ENCODE measurements at places on chromosomes 13 and 19. TPM values are rescaled to one million over a fixed set of nuclear protein-coding genes. Genes with fewer than 3 reads are reported as not detected.

- H3K4me3 ChIP-seq, result no peak overlapping the region
- no peaks in the 10 kb centered on the region for H3K36me3 ChIP-seq
- H3K27ac ChIP-seq, result no peak overlapping the region
- H3K27me3 ChIP-seq, result no peaks in the 10 kb centered on the region
Measured at GRCh38 chr19:4624733-4625362, 14.5 kb upstream of the TNFAIP8L1 start.

The LILRB3 gene
- 10.0 TPM for total RNA-seq

The KISS1R gene
- 0.69 TPM for total RNA-seq

The OR7A5 gene
- total RNA-seq, result not detected

The LRRC63 gene
- 0.31 TPM for total RNA-seq

DNA sequence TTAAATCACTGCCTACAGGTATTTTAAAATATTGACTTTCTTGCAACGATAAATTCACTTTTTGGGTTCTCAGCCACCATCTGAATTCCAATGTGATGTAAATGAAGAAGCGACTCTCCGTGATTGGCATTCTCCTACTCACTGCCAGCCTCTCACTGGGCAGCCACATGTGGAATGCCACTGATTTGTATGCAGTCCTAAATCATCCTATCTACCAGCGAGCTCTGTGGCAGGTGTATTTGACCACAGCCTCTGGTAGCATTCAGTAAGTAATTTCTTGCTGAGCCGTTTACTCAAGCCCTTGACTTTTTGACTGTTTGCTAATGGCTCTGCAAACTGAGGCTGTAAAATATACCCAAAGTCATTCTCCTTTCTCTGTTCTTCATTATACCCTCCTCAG lies 559.0 kb upstream of the SLC10A2 start:
- no peak overlapping the region for H3K4me3 ChIP-seq
- H3K36me3 ChIP-seq, result no peaks in the 10 kb centered on the region
- DNase-seq, result no peak
- no peaks in the 10 kb centered on the region for H3K27me3 ChIP-seq

GRCh38 chr19:4709440-4710280 lies 14.0 kb downstream of the DPP9 start:
- no peak for DNase-seq
- peak overlapping the region; percentile 48 for H3K27ac ChIP-seq
- H3K4me3 ChIP-seq, result no peak overlapping the region
- no peaks in the 10 kb centered on the region for H3K27me3 ChIP-seq
- H3K4me1 ChIP-seq, result no peaks in the 10 kb centered on the region

GRCh38 chr19:27744926-27745768 lies 1467.8 kb downstream of the UQCRFS1 start:
- H3K4me3 ChIP-seq, result no peak overlapping the region
- H3K4me1 ChIP-seq, result no peaks in the 10 kb centered on the region
- peak; percentile 7 for DNase-seq
- no peaks in the 10 kb centered on the region for H3K27me3 ChIP-seq
- H3K27ac ChIP-seq, result no peak overlapping the region
- no peaks in the 10 kb centered on the region for H3K36me3 ChIP-seq

DNA sequence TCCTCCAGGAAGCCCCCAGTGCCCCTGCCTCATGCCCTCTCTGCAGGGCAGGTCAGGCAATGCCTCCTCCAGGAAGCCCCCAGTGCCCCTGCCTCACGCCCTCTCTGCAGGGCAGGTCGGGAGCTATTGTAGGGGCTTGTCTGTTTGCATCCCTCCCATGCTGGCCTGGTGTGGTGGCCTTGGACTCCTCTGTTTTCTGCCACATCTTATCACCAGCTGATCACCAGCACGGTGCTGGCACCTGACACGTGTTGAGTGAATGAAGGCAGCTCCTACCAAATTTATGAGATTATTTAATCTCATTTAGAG lies 51.5 kb upstream of the C13orf46 start:
- no peak for DNase-seq
- no peak overlapping the region for H3K27ac ChIP-seq
- no peak overlapping the region for H3K4me3 ChIP-seq
- H3K27me3 ChIP-seq, result no peaks in the 10 kb centered on the region
- no peaks in the 10 kb centered on the region for H3K36me3 ChIP-seq

- H3K4me3 ChIP-seq, result no peak overlapping the region
- no peak overlapping the region for H3K27ac ChIP-seq
- no peaks in the 10 kb centered on the region for H3K4me1 ChIP-seq
- no peak for DNase-seq
- H3K36me3 ChIP-seq, result no peaks in the 10 kb centered on the region
Measured at GRCh38 chr19:30244533-30244932, 127.7 kb upstream of the ZNF536 start.

The STAP2 gene
- total RNA-seq, result 32.3 TPM

DNA sequence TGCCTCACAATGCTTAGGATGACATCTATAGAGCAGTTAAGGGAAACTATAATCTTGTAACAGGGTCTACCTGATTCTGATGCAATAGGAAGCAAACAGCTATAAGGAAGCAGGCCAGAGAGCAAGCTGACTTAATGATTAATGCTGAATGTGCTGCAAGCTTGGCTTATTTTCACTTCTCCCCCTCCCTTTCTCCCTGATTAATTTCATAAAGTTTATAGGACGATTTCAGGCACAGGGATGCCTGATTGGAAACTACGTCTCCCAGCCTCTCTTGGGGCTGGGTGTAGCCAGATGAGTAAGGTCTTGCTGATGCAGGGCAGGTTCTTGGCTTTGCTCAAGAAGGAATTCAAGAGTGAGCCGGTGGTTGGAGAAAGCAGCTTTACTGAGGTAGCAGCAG lies 82.8 kb upstream of the MRI1 start:
- no peaks in the 10 kb centered on the region for H3K27me3 ChIP-seq
- H3K4me3 ChIP-seq, result no peak overlapping the region
- H3K4me1 ChIP-seq, result no peaks in the 10 kb centered on the region
- H3K27ac ChIP-seq, result no peak overlapping the region
- no peaks in the 10 kb centered on the region for H3K36me3 ChIP-seq
- DNase-seq, result no peak

- H3K4me3 ChIP-seq, result no peak overlapping the region
- no peaks in the 10 kb centered on the region for H3K27me3 ChIP-seq
- no peak for DNase-seq
- H3K27ac ChIP-seq, result peak overlapping the region; percentile 44
- no peaks in the 10 kb centered on the region for H3K36me3 ChIP-seq
- H3K4me1 ChIP-seq, result peaks cover 21% of the 10 kb centered on the region
Measured at GRCh38 chr19:34316741-34317301, 48.2 kb upstream of the GPI start.

The THAP8 gene
- 3.7 TPM for total RNA-seq

- DNase-seq, result no peak
- H3K27me3 ChIP-seq, result no peaks in the 10 kb centered on the region
- H3K27ac ChIP-seq, result no peak overlapping the region
- H3K4me1 ChIP-seq, result no peaks in the 10 kb centered on the region
Measured at GRCh38 chr13:58087566-58087965, 456.0 kb downstream of the PCDH17 start.

DNA sequence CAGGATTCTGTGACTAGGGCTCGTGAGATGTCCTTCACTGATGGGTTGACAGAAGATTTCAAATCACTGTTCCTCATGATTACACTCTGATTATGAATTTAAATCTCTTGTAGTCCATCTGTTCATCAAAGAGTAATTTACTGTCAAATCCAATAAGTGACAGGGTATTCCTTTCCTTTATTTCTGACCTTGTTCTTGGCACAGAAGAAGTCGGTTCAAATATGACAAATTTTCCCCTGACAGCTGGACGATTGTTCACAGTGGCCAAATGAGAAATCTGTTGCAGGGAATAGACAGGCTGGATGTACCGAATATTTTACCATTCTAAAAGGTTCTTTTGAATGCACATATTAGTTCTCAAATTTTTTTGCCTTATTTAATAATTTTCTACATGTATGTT lies 767.3 kb upstream of the GPC6 start:
- H3K4me3 ChIP-seq, result no peak overlapping the region
- no peak overlapping the region for H3K27ac ChIP-seq
- no peaks in the 10 kb centered on the region for H3K4me1 ChIP-seq
- no peaks in the 10 kb centered on the region for H3K27me3 ChIP-seq
- H3K36me3 ChIP-seq, result no peaks in the 10 kb centered on the region

The CRX gene
- not detected for total RNA-seq

The TIMM13 gene
- 69.7 TPM for total RNA-seq

The PLIN4 gene
- 2.2 TPM for total RNA-seq

GRCh38 chr19:30304540-30304939 lies 67.6 kb upstream of the ZNF536 start:
- no peak overlapping the region for H3K27ac ChIP-seq
- H3K4me3 ChIP-seq, result no peak overlapping the region
- H3K4me1 ChIP-seq, result no peaks in the 10 kb centered on the region
- DNase-seq, result no peak

DNA sequence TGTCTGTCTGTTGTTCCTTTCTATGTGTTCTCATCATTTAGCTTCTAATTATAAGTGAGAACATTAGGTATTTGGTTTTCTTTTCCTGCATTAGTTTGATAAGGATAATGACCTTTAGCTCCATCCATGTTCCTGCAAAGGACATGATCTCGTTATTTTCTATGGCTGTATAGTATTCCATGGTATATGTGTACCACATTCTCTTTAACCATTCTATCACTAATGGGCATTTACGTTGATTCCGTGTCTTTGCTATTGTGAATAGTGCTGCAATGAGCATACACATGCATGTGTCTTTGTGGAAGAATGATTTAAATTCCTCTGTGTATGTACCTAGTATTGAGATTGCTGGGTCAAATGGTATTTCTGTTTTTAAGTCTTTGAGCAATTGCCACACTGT lies 1799.7 kb downstream of the SLITRK5 start:
- no peak for DNase-seq
- H3K27me3 ChIP-seq, result no peaks in the 10 kb centered on the region
- H3K4me1 ChIP-seq, result no peaks in the 10 kb centered on the region
- H3K4me3 ChIP-seq, result no peak overlapping the region
- no peak overlapping the region for H3K27ac ChIP-seq

DNA sequence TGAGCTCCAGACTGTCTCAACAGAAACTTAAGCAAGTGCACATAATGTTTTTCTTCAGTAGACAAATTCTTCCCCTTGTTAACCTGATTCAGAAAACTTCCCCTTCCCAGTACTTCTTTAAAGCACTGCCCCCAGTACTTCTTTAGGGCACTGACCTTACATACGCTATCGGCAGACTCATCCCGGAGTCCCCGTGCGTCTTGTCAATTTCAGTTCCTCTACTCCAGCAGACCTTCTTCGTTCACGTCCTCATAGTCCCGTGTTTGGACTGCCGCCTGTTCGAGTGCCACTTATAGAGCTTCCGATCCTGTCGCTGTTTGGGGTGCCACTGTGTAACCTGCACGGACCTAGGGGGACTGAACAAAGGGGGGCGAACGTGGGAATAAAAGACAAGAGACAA lies 29.0 kb downstream of the ZNF627 start:
- DNase-seq, result peak; percentile 9
- no peak overlapping the region for H3K4me3 ChIP-seq
- H3K4me1 ChIP-seq, result no peaks in the 10 kb centered on the region
- no peak overlapping the region for H3K27ac ChIP-seq
- H3K27me3 ChIP-seq, result no peaks in the 10 kb centered on the region
- no peaks in the 10 kb centered on the region for H3K36me3 ChIP-seq

The HSPB6 gene
- 64.3 TPM for total RNA-seq

GRCh38 chr13:112245989-112246388 lies 130.2 kb upstream of the SPACA7 start:
- H3K4me1 ChIP-seq, result no peaks in the 10 kb centered on the region
- H3K36me3 ChIP-seq, result no peaks in the 10 kb centered on the region
- no peak for DNase-seq
- H3K4me3 ChIP-seq, result no peak overlapping the region
- H3K27me3 ChIP-seq, result no peaks in the 10 kb centered on the region

DNA sequence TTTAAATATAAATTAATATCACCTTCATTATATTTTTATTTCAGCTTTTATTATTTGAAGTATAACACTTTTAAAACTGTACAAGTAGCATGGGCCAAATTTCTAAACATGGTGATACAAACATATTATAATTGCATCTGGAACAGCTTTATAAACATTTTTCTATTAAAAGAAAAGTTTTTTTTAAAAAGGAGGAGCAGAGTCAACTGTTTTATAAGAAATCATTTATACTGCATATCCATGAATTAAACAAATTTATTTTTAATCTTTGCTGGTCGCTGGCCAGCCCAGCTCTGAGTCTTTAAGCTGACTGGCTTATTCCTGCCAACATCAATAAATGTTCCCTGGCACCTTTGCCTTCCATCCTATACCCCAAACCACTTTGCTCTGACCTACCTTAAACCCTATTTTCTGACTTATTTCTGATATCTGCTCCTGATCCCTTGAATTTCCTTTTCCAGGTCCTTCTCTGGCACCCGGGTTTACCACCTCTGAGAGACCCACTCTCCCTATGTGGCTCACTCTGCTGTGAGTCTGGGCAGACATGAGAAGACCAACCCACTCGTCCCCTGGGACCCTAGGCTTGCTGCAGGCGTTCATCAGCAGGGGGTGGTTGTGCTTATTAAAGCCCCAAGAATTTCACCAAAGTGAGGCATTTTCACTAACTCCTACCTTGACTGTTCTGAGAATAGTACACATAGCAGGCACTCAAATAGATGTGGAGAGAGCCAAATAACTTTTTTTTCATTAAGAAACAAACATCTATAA lies 220.3 kb downstream of the KLF12 start:
- no peaks in the 10 kb centered on the region for H3K27me3 ChIP-seq
- H3K27ac ChIP-seq, result no peak overlapping the region
- H3K4me1 ChIP-seq, result no peaks in the 10 kb centered on the region

- no peak overlapping the region for H3K27ac ChIP-seq
- no peaks in the 10 kb centered on the region for H3K27me3 ChIP-seq
- H3K4me3 ChIP-seq, result no peak overlapping the region
- DNase-seq, result no peak
- no peaks in the 10 kb centered on the region for H3K4me1 ChIP-seq
- H3K36me3 ChIP-seq, result no peaks in the 10 kb centered on the region
Measured at GRCh38 chr13:34695063-34695462, 247.0 kb upstream of the NBEA start.

The DKKL1 gene
- total RNA-seq, result 0.57 TPM

GRCh38 chr13:76813891-76814290 lies 72.3 kb downstream of the KCTD12 start:
- H3K4me3 ChIP-seq, result no peak overlapping the region
- no peaks in the 10 kb centered on the region for H3K4me1 ChIP-seq

DNA sequence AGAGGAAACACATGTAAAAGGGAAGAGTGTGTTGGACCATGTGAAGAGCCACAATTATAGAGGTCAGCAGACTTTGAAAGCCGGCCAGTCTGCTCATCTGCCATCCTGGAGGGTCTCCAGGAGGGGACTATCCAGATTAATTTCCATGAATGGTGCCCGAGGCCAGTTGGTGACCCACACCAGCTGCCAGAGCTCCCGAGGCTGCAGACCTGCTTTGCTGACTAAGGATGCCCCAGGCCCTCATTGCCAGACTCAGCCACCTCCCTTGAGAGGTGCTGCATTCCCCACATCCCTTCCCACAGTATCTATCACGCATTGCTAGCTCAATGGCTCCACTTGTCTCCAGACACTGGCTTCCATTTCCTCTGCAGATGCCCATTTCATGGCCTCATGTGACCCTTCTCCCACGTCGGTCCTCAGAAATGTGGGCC lies 110.3 kb downstream of the NALCN start:
- no peak overlapping the region for H3K4me3 ChIP-seq
- no peaks in the 10 kb centered on the region for H3K27me3 ChIP-seq
- H3K4me1 ChIP-seq, result no peaks in the 10 kb centered on the region
- no peaks in the 10 kb centered on the region for H3K36me3 ChIP-seq

The COL5A3 gene
- 5.1 TPM for total RNA-seq

GRCh38 chr19:15124572-15125231 lies 17.5 kb downstream of the SYDE1 start:
- peak overlapping the region; percentile 97 for H3K27ac ChIP-seq
- H3K27me3 ChIP-seq, result no peaks in the 10 kb centered on the region
- no peaks in the 10 kb centered on the region for H3K4me1 ChIP-seq
- peaks cover 3% of the 10 kb centered on the region for H3K36me3 ChIP-seq
- peak overlapping the region; percentile 89 for H3K4me3 ChIP-seq

Data from kidney (tissue), 22 donors.